ENCODE measurements at places on chromosomes 13 and 19.
A peak's percentile ranks its signal among the peaks of the same experiment; 100 is the strongest.

DNA sequence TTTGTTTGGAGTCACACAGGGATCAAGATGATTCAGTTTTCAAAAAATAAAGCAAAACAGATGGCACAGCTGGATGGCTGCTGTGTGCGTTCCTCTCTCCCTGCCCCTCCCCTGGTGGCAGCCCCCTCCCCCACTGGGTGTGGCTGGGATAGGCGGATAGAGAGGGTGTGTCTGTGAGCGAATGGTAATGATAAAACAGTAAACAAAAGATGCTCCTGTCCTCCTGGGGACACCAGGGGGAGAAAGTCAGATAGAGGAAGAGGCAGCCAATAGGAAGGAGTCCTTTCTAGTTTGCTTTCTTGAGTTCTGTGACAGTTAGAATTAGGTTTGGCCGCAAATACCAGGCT is 6.5 kb downstream of the TMEM255B start:
- no peak for DNase-seq

DNA sequence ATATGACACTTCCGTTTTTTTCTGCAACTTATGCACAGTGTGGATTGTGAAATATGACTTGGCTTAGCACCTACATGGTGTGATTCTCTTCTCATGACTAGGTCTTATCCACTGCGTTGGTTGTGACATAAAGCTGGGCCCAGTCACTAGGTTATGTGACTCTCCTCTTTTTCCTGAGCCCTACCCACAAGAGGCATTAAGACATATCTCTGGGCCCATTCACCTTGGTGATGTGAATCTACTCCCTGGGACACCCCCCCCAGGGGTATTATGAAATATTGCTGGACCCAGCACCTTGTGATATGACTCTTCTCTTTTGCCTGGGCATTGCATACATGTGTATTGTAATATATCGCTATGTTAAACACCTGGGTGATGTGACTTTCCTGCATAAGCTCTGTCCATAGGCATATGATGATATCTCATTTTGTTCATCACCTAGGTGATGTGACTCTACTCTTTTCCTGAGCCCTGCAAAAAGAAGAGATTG is 85.8 kb upstream of the ZNF43 start:
- no peak for DNase-seq

GRCh38 chr19:10105509-10106099 is 558 bp upstream of the PPAN start:
- peak; percentile 69 for DNase-seq

GRCh38 chr13:57865600-57866294 is 234.2 kb downstream of the PCDH17 start:
- DNase-seq, result peak; percentile 3

- peak; percentile 64 for DNase-seq
These were observed 15.7 kb downstream of the CAB39L start for GRCh38 chr13:49428041-49428763.

- peak; percentile 38 for DNase-seq
These were observed 2.9 kb downstream of the CILP2 start for GRCh38 chr19:19540715-19541515.

DNA sequence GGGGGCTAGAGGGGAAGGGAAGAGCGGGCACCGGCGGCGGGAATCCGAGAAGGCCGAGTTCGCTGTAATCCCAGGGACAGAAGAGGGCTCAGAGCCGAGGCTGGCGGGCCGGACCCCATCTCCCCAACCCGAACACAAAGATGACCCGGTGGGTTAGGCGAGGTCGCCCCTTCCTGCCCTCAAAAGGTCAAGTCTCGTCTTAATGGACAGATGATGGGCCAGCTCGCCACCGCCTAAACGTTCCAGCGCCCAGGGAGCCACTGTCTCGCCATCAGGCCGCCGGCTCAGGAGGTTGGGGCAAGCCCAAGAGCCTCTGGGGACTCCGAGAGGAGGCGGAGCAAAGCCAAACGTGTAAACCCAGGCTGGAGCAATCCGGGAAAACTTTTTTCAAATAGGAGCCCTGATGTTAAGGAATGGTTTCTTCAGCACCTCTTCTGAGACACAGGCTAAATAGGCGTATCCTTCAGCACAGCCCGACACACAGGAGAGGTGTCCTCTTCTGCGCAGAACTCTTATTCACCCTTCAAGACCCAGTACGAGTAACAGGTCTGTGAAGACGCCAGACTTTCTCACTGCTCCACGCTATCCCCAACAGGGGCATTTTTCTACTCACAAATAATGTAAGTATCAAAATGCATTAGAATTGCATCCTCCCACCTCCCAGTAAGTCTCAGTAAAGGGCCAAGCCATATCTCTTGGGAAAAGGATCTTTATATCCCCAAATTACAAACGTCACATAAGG is 6.3 kb upstream of the POU4F1 start:
- no peak for DNase-seq

DNA sequence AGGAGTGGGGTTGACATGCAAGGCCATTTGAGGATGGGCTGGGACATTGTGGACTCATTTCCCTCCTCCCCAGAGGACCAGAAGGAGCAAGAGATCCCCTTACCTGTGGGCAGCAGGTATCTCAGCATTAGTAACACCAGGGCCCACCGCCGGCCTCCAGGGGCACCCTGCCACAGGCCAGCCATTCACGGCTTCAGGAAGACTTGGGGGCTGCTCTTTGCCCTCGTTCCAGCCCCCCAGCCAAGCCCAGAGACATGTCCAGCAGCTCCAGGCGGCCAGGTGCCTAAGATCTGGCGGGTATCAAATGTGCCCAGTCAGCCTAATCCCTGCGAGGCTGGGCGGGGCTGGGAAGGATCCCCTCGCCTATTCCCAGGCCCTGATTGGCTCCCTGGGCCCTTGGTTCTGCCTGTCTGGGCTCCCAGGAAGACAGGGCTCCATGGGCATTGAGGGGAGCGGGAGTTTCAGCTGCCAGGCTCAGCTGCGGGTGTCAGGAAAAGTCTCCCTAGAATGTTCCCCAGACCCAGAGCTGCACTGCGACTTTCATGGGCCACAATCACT is 21.3 kb upstream of the OR1M1 start:
- no peak for DNase-seq

- no peak for DNase-seq
These were observed 63.9 kb downstream of the CEBPG start for GRCh38 chr19:33437393-33437820.

DNA sequence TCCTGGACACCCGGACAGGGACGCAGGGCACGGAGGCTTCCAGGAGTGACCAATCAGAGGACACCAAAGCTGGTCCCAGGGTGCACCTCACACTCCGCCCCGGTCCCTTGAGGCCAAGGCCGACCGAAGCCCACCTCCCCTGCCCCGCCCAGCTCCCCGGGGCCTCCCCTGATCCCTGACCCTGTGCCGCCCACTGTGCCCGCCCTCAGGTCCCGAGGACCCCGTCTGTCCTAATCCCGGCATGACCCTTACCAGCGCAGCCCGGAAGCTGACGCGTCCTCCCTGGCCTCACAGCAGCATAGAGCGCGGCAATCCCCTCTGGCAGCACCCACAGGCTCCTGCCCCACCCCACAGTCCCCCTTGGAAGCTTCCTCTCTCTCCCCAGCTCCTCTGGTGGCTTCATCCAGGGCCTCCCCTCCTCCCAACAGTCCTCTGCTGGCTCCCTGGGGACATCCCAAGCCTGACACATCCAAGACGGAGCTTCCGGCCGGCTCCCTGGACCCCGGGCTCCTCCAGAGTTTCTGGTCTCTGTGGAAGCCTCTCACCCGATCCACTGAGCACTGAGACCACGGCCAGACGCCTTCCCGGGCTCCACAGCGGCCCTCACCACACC is 7.4 kb upstream of the CDC34 start:
- no peak for DNase-seq

- no peak for DNase-seq
These were observed 1466.1 kb downstream of the UQCRFS1 start for GRCh38 chr19:27746691-27747380.

DNA sequence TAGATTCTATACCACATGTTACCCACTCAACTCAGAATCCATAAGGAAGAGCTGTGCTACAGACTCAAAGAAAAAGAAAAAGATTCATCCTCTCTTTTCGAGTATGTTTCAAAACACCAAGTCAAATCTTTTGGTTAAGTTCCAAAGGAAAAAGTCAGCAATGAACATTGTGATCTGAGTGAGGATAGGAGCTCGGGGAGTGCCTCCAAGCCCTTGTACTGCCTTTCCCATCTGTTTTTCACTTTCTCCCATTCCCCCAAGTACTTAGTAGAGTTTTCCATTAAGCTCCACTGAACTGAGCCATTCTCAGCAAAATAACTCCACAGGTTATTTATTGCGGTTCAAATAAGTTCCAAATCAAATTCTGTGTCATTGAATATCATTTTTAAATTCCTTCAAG is 47.7 kb upstream of the MAB21L1 start:
- DNase-seq, result no peak

DNA sequence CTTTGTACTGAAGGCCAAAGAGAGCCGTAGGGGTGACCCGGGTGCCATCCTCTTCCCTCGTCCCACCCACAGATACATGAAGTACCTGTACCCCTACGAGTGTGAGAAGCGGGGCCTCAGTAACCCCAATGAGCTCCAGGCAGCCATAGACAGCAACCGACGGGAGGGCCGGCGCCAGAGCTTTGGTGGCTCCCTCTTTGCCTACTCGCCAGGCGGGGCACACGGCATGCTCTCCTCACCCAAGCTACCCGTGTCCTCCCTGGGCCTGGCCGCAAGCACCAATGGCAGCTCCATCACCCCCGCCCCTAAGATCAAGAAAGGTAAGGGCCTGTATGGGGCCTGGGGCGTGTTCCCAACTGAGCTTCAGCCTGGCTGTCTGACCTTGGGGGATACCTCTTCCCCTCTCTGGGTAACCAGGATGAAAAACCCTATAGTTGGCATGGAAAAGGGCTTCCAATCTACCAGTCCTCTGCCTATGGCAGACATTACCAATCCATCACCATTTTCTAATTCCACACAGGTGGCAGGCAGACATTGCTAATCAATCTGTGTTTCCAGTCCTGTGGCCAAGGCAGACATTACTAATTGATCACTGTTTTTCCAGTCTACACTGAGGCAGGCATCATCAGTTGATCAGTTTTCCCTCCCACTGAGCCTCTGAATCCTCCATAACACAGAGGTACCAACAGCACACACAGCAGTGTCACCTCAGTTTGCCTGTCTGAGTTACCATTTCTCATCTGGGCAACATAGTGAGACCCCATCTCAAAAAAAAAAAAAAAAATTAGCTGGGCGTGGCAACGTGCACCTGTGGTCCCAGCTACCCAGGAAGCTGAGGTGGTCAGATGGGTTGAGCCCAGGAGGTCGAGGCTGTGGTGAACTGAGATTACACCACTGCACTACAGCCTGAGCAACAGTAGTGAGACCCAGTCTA is 19.1 kb upstream of the WDR18 start:
- DNase-seq, result no peak

DNA sequence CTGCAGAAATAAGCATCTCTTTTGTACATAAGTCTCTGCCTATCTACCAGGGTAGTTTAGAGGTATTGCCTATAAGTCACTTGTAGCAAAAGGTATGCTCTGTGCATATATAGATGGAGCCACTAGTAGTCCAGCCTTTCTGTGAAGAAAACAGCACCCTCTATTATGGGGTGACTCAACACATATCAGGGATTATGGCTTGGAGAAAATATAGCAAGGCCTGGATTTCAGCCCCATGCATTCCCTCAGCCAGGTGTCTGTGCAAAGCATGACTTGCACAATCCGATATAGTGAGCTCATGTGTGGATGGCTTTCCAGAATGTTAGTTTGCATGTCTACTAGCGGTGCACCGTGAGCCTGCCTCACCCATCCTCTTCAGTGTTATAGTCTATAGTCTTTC is 13.4 kb upstream of the NALCN start:
- no peak for DNase-seq

DNA sequence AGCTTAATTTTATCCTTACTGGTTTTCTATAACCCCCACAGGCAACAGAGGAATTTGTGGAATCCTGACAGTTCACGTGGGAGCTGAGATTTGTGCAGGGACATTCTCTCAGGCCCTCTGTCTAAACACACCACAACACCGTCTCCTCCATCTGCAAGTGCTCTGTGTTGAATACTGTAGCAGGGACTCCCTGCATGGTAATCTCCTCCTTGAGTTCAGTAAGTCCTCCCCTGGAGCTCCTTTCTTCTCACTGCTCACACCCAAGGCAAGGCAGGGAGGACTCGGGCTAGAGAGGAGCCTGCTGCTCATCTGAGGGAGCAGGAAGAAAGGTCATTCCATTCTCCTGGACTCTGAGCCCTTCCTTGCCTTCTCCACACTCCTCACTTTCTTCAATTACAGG is 348.2 kb downstream of the KCTD12 start:
- no peak for DNase-seq

GRCh38 chr13:29589234-29589633 is 6.3 kb downstream of the SLC7A1 start:
- no peak for DNase-seq

DNA sequence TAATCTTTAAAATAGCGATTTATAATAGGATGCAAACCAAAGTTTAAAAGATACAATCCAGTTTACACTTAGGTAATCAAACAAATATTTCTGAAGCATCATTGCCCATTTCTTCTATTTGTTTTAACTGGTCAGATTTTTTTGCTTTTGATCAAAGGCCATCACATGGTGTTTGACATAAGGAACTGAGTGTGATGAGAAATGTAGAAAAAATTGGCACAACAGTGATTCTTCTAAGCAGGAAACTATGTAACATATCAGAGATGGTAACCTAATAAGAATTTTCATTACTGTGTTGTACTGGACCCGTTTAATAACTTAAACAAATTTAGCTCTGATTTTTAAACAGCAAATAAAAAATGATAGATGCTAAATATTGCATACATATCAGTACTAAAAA is 644.7 kb upstream of the KLF12 start:
- DNase-seq, result no peak

DNA sequence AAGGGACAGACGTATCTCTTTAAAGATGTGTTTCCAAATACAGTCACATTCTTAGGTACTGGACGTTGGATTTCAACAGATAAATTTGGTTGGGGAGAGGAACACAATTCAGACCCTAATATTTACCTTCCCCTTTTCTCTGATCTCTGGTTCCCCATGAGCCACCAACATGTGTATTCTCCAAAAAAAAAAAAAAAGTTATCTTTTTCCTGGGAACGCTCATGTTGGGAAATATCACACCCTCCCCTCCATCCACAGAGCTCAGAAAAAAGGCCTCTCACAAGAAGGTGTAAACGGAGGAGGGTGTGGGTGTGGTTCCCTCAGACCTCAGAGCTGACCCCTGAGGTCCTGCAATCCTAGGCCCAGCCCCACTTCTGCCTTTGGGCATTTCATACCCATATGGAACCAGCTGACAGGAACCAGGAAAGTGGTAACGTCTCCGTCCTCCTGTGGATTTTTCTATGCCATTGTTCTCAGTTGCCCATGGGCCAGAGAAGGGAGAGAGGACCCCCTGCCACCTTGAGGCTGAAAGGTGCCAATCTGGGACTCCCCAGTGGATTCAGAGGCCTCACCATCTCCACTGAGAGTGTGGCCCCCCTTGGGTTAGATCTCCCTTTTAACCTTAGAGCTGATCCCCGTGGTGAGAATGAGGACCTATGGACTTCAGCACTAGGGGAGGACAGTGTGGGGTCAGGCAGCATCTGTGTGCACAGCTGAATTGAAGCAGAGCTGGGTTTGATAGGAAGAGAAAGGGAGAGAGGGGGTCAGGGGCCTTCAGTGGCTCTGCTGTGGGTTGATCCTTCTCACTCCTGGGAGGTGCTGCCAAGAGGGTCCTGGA is 8.4 kb upstream of the SIGLEC12 start:
- DNase-seq, result peak; percentile 9

GRCh38 chr19:28601723-28602440 is 611.1 kb downstream of the UQCRFS1 start:
- DNase-seq, result no peak

Measured in inflammatory macrophage treated with lipopolysaccharide for 4 hours (primary cell).